ENCODE measurements at places on chromosomes 16 and 17.

DNA sequence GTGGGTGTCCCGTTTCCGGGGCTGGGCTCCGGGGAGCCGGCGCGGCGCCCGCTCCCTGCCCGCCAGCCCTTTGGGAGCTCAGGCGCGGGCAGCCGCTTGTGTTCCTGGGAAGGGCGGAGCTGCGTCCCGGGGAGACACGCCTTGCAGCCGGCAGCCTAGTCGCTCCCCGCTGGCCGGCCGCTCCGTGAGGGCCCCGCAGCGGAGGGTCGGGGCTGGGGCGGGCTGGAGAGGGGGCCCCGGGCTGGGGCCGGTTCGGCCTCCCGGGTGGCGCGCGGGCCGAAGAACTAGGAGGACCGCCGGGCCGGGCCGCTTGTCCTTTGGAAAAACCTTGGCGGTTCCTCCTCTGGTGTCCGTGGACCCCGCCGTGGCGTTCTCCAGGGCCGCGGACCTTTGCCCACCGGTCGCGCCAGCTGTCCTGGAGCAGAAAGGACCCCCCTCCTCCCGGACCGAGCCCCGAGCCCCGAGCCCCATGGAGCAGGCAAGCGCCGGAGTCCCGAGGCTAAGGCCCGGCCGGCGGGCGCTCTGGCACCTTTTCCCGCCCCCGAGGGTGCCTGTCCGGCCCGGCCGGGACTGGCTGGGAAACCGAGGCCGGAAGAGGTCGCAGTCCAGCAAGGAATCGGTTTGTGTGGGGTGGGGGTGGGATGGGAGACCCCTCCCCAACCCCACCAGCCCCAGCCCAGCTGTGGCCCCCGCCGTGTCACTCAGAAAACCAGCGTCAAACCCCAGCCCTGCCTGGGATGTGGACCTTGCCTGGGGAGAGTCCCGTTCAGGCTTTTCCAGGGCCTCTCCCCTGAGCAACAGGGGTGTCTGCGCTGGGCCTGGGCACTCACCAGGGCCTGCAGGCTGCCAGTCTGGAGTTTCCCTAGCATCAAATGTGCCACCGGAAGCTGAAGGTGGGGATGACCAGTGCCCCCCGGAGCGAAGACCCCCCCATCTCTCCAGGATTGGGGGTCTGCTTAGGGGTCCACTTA is 6.8 kb upstream of the TBC1D3B start:
- DNase-seq = no peak

DNA sequence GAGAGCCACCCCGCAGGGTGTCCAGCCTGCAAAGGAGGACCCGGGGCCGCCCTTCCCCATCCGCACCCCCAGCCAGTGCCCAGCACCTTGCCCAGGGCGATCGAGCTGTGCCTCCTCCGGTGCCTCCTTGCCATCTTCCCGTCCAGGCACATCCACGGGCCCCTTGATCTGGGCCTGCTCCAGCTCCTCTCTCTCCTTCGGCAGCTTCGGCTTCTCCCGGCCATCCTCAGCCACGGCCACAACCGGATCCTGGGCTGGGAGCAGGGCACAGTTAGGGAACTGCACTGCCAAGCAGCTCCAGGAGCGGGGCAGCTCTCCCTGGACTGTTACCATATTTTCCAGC is 13.8 kb downstream of the NDUFAF8 start:
- DNase-seq = no peak

DNA sequence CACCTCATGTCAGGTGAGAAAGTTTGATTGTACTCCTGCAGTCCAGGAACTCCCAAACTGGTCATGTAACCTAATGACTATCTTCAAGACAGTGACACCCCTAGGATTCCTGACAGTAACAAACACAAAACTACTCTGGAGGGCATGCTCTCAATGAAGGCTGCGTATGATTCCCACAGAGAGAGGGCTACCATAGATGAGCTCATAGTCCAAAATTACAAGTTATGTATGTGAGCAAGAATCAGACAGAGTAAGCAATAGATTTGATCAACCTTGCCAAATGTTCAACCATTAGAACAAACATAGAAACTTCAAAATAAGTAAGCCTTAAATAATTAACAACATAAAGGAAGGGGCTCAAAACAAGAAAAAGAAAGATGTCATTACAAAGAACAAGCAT is 158.1 kb downstream of the COPRS start:
- DNase-seq = no peak

- DNase-seq = no peak
Observed at GRCh38 chr16:4426021-4426684, 485 bp downstream of the DNAJA3 start.

- DNase-seq = no peak
Observed at GRCh38 chr17:49015924-49016774, 19.0 kb downstream of the IGF2BP1 start.

DNA sequence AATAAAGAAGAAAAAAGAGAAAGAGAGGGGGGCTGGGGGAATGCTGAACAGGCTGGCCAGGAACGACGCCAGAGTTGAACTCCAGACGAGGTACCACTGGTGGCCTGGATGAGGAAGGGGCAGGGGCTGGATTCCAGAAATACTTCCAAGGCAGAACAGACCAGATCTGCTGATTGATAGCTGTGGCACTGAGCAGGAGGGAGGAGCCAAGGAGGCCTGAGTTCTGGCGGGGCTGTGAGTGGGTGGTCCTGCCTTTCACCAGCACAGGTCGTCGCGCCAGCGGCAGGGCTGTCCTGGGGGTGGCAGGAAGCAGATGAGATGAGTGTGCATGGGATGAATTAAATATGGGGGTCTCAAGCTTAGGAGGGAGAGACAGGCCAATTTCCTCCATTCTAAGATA is 5.5 kb downstream of the CCDC42 start:
- DNase-seq = no peak

DNA sequence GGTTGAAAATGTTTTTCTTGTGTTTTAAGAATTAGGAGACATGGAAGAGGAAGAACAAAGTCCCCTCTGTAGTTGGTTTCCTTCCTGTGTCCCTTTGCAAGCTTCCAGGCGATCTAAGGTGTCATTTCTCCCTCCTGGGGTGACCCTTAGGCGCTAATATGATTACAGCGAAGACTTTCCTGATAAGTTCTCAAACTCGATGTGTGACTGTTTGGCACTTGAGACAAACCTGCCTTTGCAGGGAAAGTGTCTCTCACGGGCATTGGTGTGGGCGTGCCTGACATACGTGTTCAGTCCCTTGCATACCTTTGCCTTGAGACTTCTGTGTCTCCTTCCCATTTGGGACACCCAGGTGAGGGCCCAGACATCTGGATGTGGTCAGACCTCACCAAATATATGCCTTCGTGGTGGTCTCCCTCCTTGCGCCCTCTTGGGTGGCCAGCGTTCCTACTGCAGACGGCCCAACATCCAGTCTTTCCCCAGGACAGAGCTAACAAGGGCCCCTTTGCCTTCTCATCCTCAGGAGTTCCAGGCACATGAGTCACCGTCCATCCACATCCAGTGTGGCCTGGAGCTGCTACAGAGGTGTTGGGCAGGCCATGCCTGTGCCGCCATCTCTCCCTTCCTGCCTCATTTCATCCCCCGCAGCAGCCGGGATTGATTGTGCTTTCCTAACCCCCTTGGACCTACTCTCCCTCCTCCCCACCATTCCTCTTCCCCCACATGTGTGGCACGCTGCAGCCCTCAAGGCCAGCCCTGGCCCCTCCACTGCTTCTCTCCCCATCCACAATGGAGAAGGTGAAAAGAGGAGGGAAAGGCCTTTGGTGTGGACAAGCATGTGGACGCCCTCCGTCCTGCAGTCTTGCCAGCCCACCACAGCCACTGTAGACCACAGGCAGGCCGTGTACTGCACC is 3.1 kb upstream of the JPT2 start:
- DNase-seq = no peak

GRCh38 chr16:11045441-11045840 is 101.1 kb downstream of the CLEC16A start:
- no peak for DNase-seq

DNA sequence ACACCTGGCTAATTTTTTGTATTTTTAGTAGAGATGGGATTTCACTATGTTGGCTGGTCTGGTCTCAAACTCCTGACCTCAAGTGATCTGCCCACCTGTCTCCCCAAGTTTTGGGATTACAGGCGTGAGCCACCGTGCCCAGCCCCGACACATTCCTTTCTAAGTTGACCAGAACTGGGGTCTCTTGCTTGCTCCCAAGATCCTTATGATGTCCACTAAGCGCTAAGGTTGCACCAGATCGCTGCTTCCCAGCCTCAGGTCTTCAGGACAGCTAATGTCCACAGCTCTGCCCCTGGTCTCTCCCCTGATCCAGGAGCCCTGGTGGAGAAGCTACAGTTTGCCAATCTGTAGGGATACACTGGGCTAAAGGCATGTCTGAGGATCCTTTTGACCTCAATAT is 29.5 kb downstream of the NSMCE1 start:
- DNase-seq = no peak

- no peak for DNase-seq
Observed at GRCh38 chr17:19546289-19547065, 12.8 kb downstream of the SLC47A1 start.

GRCh38 chr16:68707340-68708152 is 29.5 kb upstream of the CDH1 start:
- no peak for DNase-seq

DNA sequence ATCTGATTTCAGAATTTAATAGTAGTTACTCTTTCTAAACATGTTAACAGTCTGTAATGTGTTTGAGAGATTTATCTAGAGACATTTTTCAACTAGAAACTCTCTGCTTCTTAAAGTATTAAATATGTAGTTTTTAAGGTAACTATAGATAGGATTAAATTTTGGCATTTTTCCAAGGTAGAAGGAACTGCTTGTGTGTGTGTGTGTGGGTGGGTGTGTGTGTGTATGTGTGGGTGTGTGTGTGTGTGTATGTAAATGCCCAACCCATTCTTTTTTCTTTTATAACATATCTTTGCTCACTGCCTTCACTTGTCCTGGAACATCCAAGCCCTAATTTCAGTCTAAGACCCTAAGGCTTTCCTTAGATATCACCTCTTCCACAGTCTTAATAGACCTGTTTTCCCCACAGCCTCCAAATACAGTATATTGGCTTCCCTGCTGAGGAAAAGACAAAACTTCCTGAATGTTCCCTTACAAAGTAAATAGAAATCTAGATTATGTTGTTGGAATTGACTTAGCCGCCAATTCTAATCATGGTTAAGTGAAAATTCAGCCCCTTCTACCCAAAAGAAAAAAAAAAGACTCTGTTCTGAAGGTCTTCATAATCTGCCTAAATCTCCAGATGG is 33.5 kb downstream of the NUP93 start:
- no peak for DNase-seq

- no peak for DNase-seq
Observed at GRCh38 chr16:787978-788398, at the start of gene RPUSD1. TSS of gene RPUSD1 (minus strand) at chr16:788381. CDS start at chr16:787737, 644 bp downstream.

GRCh38 chr16:70253291-70254106 is 1.8 kb upstream of the EXOSC6 start:
- no peak for DNase-seq

- DNase-seq = no peak
Observed at GRCh38 chr17:72122765-72123529, 2.1 kb downstream of the SOX9 start.

DNA sequence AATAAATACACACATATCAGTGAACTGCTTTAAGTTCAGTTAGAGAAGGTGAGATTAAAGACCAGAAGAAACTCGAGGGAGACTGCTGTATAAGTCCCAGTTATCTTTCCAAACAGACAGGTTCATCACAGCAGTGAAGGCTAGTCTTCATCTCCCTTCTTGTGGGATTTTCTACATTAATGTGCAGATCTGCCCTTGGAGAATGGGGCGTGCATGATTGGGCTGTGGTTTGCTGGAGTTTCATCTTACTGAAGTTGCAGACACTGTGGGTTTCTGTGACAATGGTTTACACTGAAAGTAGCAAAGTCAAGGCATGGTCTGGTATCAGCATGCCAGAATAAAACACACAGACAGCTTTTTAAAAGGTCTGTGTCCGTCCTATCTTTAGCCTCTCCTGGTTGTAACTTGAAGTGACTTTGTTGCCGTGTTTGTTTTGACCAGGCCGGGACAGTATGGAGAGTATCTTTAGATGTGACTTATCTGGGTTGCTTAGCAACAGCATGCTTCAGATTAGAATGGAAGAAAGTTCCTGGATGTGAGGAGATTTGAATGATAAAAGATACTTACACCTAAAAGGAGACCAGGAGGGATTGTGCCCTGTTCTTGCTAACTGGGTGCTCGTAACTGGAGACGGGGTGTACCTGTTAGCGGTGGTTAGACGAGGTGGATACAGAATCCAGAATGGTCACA is 16.1 kb downstream of the NAA60 start:
- no peak for DNase-seq

GRCh38 chr17:34780438-34780837 is 180.8 kb downstream of the CCT6B start:
- DNase-seq = no peak

DNA sequence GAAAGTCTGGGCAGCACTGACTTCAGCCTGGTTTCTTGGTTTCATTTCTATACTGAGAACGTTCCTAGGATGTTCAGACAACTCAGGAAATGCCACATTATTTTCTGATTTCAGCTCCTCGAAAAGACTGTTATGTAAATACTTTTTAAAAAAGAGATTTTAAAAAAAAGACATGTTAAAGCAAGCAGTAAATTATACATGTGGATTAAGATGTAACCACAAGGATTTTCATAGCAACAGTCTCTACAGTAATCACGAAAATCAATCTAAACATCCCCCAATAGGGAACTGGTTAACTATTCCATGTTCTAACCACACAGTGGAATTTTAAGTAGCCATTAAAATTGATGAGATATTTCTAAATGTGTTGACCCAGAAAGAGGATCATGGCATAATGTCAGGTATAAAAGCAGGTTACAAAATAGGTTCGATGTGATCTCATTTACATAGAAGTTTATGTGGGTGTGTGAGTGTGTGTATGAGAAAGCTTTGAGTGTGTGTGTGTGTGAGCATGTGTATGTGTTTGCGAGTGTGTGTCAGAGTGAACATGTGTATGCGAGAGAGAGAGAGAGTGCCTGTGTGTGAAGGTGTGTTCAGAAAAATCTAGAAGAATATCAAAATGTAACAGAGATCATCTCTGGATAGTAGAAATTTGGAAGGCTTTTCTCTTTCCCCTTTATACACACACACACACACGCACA is 63.0 kb upstream of the ERCC4 start:
- DNase-seq = no peak

DNA sequence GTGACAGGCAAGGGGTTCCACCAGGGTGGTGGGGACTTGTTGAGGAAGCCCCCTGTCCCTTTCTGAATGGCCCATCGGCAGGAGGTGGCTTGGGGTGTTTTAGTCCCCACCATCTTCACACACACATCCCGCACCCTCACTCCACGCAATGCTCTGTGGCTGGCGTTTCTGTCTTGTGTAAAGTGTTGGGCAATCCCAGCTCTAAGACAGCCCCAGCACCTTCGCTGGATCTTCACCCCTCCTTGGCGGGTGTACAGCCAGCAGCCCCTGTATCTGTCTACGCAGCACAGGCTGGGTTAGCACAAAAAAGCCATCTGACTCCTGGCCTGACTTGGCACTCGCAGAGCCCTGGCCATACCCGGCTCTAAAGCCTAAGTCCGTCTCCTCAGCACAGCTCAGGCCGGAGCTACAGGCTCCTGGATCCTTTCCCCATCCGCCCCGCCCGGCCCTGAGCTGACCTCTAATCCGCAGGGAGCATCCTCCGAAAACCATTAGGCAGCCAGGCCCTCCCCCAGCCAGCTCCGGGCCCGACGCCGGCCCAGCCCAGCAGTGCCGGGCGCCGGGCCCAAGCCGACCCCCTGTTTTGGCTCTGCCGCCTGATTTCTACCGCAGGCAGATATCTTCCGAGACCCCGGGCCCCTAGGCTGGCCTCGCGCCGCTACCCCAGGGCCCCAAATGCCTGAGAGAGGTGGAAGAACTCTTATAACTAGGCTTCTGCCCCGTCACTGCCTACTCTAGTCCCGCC is 42.4 kb upstream of the TAC4 start:
- no peak for DNase-seq

GRCh38 chr17:63196772-63197335 is 230.8 kb downstream of the TANC2 start:
- DNase-seq = no peak

Data from stimulated activated CD8-positive, alpha-beta memory T cell treated with anti-CD3 and anti-CD28 coated beads, Interleukin-4, amount 100 ng/mL, for 4 hours (primary cell).